ENCODE measurements at places on chromosomes 5 and 9.

GRCh38 chr5:67063055-67063454 is 133.5 kb downstream of the CD180 start:
- no peak for DNase-seq

- no peak for DNase-seq
These were observed 26.9 kb upstream of the CEP120 start for GRCh38 chr5:123450114-123450513.

GRCh38 chr5:115847290-115847689 is 5.6 kb downstream of the AP3S1 start:
- DNase-seq, result no peak

DNA sequence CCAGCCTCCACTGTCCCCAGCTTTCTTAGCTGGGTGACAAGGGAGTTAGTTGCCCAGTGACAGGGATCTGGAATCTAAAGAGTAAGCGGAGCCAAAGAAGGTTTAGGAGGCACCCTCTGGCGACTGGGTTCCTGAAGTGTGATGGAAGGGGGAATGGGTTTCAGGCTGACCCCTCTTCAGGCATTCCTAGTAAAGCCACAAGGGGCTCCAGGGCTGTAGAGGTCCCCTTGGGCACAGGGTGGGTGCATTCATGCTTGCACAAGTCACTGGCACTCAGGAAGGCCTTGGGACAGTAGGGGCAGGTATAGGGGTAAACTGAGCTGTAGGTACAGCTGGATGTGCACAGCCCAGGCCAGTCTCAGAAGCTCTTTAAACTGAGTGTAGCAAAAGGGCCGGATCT is 74.2 kb downstream of the CPLANE1 start:
- DNase-seq, result no peak

DNA sequence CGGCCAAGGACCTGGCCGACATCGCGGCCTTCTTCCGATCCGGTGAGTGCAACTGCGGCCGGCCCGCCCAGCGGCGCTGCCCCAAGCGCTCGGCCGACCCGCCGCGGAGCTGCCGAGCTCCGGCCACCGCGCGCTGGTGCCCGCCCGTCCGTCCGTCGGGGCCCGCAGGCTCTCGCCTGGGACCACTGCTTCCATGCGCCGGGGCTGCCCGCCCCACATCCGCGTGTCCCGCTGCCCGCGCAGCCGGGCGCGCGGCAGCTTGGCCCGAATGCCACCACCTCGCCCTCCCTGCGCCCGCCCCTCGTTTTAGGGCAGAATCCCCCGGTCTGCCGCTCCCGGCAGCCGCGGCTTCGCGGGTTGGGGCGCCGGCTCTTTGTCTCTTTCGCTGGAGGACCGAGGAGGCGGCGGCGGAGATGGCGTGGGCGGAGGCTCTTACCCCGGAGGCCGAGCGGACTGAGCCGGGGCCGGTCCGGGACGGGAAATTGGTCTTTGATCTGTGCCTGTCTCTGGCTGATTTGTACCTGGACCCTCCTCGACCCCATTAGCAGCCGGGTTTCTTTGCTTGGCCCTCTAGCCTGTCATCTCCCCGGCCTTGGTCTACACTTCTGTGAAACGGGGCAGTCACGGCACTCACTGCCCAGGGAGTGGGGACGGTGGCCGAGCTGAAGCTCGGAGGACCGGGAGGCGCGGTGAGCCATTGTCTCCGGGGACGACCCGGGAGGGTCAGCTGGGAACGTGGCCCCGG is 871 bp downstream of the TRIO start:
- DNase-seq, result peak; percentile 37

DNA sequence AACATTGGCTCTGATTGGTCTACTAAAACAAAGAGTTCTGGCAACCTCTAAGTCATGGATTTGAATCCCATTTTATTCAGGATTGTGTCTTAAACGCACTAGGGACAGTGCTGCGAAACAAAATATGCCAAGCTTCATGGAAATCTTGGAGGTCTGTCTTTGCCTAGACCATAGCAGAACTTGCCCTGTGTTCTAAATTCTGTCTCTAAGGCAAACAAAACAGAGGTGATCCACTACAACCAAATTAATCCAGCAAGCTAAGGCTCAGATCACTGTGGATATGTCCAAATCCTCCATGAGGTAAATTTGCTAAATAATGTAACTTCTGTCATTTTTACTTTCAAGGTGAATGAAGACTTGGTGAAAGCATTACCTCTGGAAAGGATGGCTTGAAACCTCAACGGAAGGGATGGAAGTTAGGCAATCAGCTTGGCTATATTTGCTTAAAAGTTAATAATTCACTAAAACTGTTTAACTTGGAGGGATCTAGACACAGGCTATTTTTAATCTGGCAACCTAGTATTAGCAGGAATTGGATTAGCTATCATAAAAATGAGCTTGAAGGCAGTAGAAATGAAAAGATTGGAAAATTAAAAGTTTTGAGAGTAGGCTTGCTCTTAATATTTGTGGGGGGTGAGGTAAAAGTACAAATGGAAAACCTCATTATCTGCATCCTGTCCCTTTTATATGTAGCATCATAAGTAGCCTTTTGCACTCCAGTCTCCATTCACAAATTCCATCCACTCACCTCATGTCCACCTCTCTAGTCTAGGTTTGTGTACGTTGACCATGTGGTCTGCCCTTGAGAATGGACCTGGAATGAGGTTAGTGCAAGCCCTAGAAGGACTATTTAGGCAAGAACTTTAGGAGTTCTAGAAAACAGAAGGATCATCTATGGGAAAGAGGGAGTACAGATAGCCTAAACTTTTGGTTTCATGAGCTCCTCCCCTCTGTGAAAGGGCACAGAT is 176.2 kb downstream of the SMC2 start:
- peak; percentile 24 for DNase-seq

GRCh38 chr5:82657033-82657699 is 379.0 kb upstream of the RPS23 start:
- no peak for DNase-seq

DNA sequence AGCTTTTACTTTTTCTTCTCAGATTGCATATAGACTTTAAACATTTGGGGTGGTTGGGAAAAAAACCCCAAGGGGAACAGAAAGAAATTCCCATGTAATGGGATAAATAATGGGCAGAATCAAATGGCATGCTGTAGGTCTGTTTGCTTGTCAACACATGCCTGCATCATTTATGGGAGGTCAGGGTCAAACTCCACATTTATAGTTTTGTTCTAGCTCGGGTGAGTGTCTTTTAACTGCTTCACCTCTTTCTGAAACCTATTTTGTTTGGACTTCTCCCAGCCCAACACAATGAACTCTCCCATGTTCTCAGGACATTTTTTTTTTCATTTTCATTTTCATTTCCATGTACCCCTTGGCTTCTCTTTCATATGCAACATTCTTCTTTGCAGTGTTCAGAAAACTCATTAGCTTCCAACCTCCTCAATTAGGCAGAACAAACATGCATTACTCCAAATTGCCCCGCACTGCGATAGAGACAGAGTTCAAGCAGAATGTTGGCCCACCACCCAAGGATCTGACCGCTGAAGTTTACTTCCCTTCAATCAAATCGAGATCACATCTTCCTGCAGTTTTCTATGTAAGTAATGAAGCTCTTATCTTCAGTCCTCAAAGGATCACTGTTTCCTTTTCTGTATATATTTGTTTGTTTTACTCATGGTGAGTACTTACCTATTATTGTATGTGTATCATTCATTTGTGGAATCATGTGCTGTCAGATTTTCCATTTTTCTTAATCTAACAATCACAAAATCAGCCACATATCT is 354.6 kb downstream of the ZSWIM6 start:
- no peak for DNase-seq

DNA sequence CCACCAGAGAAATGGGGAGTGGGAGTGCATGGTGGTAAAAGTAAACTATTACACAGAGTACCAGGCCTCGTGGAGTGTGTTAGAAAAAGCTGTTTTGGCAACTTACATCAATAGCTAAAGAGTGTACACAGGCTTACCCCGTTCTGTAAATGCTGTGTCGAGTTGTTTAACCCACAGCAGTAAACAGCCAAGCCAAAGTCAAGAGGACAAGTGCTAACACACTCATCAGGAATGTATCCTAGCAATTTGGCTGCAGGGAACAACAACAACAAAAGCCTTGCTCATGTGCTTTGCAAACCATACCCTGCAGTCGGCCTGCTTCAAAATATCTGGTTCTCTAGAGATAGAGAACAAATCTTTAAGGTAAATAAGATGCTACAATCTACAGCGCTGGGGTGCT is 15.9 kb downstream of the DAP start:
- DNase-seq, result no peak

- no peak for DNase-seq
These were observed 194.8 kb downstream of the SYK start for GRCh38 chr9:90996154-90997065.

- no peak for DNase-seq
These were observed 83.1 kb downstream of the MSX2 start for GRCh38 chr5:174807471-174807870.

DNA sequence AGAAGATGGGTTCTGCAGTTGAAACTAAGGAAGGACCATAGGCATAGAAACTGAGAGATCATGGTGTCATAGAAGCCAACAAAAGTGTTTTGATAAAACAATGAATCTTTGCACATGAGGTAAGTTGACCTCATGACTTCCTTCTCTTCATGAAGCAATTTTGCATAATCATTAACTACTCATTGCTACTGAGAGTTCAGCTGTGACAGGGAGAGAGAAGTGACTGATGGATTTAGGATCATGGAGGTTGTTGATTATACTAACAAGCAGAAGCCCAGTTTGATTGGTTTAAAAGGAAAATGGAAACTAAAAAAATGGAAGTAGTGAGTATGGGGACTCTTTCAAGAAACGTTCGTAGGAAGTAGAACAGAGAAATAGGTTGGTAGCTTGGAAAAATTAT is 51.2 kb downstream of the PARP8 start:
- DNase-seq, result no peak

- no peak for DNase-seq
These were observed 742 bp upstream of the LECT2 start for GRCh38 chr5:135955525-135955924.

GRCh38 chr9:33914887-33915628 is 98.1 kb downstream of the UBE2R2 start:
- no peak for DNase-seq

DNA sequence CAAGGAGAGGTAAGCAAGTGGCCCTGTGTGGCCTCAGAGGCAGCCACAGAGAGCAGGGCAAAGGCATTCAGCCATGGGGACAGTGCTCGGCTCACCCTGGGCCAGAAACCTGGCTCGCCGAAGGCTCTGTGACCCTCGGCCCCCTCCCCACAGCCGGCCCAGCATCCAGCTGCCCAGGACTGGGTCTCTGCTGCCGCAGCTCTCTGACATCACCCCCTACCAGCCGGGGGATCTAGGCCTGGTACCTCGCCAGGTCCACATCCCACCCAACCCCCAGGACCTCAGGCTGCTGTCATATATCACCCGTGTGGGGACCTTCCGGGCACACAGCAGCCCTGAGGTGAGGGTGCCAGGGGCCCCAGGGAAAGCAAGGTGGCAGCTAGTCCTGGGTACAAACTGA is 2.6 kb downstream of the PTRH1 start:
- DNase-seq, result no peak

DNA sequence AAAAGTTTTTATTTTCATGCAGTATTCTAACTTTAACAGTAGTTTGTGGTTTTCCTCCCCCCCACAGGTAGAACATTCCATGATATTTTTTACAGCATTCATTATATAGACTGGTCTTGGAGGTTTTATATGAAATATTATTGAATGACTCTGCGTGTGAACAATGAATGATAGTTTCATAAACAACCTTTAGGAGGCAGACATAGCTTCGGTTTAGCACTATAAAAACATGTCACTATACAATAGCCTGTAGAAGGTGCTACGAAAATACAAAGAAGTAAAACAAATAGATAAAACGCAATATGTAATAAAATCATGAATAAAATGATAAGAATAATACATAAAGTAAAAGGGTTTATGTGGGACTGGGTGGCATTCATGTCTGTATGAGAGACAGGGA is 8.5 kb downstream of the KLF4 start:
- DNase-seq, result no peak

- peak; percentile 83 for DNase-seq
These were observed 730 bp downstream of the WWC1 start for GRCh38 chr5:168291964-168292785.

- DNase-seq, result no peak
These were observed 286.1 kb downstream of the PBX3 start for GRCh38 chr9:126033318-126033717.

GRCh38 chr5:127754706-127755105 is 51.5 kb downstream of the CCDC192 start:
- no peak for DNase-seq

GRCh38 chr5:100965291-100965690 is 62.2 kb upstream of the ST8SIA4 start:
- no peak for DNase-seq

DNA sequence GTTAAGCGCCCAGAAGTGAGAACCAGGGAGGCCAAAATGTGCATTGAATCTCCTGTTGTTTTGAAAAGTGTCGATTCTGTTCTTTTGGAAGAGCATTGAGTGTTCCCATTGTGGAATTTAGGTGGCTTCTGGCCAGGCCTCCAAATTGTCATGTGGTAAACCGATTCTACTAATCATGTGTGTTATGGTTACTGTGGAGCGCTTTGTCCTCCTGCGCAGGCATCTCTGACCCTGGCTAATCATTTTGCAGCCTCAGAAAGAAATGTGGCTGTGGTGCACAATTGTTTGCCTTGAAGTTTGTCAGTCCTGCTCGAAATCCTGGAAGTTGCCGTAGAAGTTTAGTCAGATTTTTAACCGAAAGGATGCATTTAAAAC is 121.3 kb downstream of the RASGRF2 start:
- DNase-seq, result no peak

DNA sequence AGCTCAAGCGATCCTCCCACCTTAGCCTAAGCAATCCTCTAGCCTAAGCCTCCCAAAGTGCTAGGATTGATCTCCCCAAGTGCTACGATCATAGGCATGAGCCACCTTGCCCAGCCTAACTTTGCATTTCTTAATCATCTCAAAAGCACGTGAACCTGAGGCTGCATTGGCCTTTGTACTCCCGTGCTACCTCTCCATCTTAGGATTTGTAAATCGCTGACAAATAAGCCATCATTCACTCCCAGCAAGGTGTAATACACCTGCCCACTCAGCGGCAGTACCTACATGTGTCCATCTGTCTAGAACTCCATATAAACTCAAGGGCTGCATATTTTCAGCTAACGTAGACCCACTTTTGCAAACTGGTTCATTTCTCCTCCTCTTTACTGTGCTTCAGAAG is 2.8 kb downstream of the ANKH start:
- no peak for DNase-seq

DNA sequence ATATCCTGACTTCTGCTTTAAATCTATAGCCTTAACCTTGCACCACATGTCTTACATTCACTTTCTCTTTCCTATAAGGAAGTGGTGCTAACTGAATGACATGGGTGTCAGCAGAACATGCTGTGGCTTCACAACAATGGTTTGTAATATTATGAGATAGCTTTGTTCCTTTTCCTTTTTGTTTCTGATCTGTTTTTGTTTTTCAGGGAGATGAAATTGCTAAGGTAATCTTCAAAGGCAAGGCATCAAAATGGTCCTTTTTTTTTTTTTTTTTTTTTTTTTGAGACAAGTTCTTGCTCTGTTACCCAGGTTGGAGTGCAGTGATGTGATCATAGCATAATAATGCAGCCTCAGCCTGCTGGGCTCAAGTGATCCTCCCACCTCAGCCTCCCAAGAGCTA is 53.6 kb upstream of the RANBP6 start:
- DNase-seq, result no peak

- DNase-seq, result no peak
These were observed 20.1 kb downstream of the NFIB start for GRCh38 chr9:14293801-14294200.
